COLO829 (cell line): ENCODE measurements at places on chromosomes 1 and 21.

GRCh38 chr1:150789396-150789795 lies 18.7 kb downstream of the CTSK start:
- no peak for DNase-seq

- DNase-seq, result no peak
These were observed 135.9 kb downstream of the HHAT start for GRCh38 chr1:210464519-210465039.

DNA sequence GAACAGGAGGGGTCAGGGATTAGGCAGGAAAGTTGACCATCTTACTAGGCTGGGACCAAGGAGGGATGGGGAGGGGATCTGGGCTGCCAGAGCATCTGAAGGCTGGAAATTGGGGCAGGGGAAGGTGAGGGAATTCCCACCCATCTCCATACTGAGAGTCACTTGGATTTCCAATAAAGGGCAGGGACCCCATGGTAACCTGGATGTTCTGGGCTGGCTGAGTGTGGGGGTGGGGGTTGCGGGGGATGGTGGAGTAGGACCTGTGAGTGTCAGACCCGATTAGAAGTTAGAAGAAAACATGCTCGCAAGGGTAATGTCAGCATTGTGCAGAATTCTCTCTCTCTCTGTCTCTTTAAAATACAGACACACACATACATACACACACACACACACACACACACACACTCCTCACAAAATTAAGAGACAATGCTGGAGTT lies 40.0 kb upstream of the EPS15 start:
- DNase-seq, result no peak

- no peak for DNase-seq
These were observed 89.6 kb downstream of the LEPR start for GRCh38 chr1:65509912-65510680.

GRCh38 chr1:13587256-13588030 lies 3.8 kb downstream of the PDPN start:
- DNase-seq, result no peak

GRCh38 chr1:53530550-53530949 lies 71.4 kb downstream of the DMRTB1 start:
- DNase-seq, result no peak

DNA sequence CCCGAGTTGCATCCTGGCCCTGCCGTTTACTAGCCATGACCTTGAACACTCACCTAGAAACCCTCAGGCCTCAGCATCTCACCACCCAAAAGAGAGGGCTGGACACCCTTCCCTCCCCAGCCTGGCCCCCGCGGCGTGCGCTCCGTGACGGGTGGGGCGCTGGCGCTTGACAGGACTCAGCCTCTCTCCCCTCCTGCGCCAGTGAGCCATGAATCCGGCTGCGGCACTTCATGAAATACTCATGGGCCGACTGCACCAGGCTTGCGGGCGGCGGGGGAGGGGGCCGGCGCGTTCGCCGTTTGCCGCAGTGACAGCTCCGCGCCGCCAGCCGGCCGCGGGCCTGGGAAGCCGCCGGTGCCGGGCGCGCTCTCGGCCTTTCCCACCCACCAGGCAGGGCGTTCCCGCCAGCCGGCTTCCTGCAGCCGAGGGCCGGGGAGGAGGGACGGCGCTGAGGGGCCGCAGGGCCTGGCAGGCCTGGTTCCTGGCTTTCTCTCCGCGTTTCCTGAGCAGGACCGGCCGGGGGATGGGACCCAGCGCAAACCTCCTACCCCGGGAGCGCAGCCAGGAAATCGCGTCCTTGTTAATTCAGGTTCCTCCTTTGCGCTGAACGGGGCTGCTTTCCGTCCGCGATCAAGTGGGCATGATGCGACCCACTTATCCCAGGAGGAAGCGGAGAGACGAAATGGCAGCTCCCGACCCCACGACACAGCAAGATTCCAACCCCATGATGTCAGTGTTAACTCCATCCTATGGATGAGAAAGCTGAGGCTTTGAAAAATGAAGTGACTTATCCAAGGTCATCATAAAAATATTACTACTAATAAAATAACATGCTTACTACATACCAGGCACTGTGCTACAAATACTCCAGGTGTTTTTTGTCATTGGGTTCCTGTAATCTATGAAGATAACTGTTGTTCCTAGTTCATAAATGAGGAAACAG lies 9.1 kb upstream of the LUZP1 start:
- no peak for DNase-seq

DNA sequence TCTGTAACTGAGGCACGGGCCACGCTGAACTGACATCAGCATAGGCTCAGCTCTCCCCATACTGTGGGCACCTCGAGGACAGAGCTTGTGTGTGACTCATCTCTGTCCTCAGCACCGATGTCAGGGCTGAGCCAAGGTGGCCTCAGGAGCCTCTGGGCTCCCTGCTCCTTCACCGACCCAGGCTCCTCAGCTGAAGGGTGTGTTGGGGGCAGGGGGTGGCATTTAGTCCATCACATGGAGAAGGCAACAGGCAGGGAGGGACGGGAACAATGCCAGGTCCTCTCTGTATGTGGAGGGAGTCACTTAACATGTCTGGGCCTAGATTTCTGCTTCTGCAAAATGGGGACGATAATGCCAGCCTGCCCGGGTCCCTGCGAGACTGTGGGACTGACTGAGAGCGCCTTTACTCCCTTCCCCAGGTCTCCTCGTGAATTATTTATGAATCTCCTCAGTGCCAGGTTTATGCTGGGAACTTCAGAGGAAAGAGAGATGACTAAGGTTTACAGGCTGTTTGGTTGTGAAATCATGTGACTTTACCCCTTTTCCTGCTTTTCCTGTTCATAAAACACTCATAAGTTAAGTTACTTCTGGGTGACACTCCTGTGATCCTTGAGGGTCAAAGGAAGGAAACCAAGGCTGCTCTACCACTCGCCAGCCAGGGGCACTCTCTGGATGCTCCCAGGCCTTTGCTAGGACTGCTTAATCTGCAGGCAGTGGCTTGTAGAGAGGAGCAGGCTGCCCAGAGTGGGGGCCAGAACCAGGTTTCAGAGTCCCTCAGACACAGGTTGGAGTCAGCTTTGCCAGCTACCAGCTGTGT lies 16.2 kb downstream of the TTC39A start:
- DNase-seq, result peak; percentile 60

DNA sequence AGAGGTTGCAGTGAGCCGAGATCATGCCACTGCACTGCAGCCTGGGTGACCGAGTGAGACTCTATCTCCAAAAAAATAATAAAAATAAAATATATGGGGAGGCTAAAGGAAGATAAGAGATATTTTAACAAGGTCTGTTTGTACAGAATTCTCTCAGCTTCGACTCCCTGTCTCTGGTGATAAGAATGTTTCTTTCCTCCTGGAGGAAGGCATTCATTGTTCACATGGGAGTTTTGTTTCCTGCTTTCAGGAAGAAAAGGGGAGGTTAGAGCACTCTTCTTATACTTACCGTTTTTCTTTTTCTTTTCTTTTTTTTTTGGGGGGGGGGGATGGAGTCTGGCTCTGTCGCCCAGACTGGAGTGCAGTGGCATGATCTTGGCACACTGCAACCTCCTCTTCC lies 2.0 kb upstream of the NAXE start:
- DNase-seq, result no peak

GRCh38 chr1:206866062-206866461 lies 639 bp downstream of the IL20 start:
- no peak for DNase-seq

DNA sequence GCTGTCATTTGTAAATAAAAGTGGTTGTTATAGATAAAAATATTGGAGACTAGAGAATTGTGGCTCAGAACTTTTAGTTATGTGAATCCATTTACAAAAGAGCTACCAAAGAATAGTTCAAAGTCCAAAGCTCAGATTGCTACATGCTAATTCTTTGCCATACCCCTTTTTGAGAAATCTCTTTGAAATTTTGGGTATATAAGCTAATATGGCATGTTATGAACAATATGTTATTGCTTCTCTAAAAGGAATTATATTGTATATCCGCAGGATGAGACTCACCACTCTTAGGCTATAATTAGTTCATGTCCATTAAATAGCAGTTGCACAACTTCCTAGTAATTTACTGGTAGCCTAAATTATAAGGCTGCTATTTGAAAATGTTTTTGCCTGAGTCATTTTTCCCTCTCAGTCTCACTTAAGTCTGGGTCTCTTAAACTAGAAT lies 178.0 kb downstream of the ZNF281 start:
- no peak for DNase-seq

DNA sequence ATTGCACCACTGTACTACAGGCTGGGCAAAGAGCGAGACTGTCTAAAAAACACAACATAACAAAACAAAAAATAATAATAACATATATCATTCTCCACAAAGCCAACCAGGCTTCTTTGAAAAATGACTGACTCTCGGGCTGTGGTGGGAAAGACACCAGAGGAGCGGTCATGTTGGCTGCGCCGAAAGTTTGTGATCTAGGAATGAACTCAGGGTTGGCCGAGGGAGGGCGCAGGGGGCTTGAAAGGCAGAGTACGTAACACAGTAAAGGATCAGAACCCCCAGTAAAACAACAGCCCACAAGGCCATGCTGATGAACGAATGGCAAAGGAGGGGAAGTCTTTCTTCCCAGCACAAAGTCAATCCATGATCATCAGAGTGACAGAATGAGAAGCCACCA lies 4.7 kb downstream of the SLC35E2B start:
- DNase-seq, result no peak

DNA sequence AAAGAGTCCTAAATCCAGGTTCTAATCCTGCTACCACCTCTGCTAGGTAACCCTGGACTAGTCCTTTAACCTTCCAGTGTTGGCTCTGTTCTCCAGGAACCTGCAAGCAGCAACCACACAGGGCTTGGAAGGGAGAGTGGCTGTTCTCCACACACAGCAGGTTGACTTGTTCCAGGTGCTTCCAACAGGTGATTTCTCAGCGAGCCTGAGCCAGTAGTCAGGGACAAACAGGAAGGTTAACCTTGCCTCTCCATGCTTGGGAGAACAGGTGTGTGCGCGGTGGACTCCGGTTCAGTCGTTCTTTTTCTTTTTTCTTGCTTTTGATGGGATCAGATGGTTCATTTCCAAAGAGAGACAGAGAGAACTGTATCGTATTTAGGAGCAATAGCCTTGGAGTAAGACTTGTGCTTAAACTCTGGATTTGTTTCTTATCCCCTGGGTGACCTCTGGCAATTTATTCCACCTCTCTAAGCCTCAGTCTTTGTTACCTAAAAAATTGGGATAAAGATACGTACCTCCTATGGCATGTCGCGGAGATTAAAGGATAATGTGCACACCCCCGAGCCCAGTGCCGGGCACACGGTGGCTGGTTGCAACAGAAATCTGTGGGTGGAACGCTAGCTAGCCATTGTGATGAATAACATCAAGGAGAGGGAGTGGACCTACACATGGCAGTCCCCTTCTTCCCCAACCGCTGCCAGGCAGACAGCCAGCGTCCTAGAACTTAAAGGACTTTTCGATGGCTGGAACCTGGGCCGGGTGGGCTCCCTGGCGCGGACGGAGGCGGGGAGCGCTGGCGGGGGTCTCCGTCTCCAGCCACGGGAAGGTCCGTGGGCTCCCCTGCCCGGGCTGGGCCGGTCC lies 583 bp upstream of the CACHD1 start:
- DNase-seq, result no peak

GRCh38 chr1:157626099-157626498 lies 28.2 kb upstream of the FCRL4 start:
- no peak for DNase-seq
